ENCODE measurements at places on chromosomes 12 and 14.

DNA sequence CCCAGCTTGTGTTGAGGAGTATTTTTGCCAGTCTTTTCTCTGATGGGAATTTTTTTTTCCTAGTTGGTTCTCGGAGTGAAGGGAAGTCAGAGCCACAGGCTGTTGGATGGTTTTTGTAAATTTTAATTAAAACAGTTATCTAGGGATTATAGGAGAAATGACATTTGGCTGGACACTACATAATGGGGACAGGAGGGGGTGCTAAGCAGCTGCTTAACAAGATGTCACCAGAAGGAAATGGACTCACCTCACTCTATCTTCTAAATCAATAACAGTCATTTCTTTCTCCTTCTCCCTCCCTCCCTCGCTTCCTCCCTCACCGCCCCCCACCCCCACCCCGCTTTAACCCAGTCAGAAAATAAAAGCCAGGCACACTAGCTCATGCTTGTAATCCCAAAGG, 93.4 kb upstream of the TMEM233 start:
- DNase-seq, result no peak

GRCh38 chr14:102500713-102501112, 8.9 kb downstream of the ANKRD9 start:
- DNase-seq, result no peak

GRCh38 chr12:107322063-107322462, 228.7 kb upstream of the CRY1 start:
- no peak for DNase-seq

DNA sequence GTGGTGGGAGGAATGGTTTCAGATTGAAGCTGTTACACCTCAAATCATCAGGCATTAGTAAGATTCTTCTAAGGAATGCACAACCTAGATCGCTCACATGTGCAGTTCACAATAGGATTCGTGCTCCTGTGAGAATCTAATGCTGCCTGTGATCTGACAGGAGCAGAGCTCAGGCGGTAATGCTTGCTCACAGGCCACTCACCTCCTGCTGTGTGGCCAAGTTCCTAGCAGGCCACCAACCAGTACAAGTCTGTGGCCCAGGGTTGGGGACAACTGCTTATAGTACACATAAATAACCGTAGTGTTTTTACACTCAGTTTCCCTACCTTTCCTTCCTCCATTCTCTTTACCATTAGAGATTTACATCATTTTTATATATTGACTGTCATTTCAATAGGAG, 121.4 kb downstream of the SLCO1B3 start:
- no peak for DNase-seq

DNA sequence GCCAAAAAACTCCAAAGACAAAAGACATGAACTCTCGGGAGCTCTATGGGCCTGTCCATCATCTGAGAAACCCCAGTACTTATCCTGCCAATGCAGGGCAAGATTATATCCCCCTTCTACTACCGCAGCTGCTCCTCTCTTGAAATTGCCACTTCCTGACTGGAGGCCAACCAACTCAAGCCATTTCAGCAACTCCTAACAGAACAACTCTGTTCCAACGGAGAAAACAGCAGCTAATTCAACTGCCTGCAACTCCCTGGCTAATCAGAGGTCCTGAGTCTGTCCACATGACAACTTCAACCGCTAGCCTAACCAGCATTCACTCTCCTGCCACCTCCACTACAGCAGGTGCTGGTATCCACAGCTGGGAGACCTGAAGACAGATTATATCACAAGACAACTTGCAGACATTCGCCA, 24.1 kb downstream of the CEP83 start:
- no peak for DNase-seq

DNA sequence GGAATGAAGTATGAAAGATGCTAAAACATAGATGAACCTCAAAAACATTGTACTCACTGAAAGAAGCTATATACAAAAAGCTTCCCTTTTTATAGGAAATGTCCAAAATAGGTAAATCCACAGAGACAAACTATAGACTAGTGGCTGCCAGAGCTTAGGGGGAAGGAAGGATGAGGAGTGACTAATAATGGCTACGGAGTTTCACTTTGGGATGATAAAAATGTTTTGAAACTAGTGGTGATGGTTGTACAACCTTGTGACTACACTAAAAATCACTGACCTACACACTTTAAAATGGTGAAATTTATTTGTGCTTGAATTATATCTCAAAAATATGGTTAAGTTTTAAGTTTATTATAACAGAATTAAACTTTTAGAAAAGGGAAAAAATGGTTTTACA, 37.1 kb upstream of the AMN1 start:
- no peak for DNase-seq

GRCh38 chr12:121138284-121138683, 5.6 kb downstream of the P2RX7 start:
- no peak for DNase-seq

DNA sequence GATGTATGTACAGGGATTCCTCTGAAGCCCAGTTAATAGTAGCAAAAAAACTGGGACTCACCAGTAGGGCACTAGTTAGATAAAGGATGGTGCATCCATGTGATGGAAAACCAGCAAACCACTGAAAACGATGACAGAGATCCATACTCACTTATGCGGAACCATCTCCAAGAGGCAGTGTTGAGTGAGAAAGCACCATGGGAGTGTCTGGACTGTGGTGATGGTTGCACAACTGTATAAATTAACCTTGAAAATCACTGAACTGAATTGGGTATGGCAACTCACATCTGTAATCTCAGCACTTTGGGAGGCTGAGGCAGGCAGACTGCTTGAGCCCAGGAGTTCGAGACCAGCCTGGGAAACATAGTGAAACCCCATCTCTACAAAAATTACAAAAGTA, 53.6 kb upstream of the ZFP36L1 start:
- no peak for DNase-seq

- no peak for DNase-seq
Measured at GRCh38 chr14:61174987-61175386, 106.2 kb downstream of the TMEM30B start.

DNA sequence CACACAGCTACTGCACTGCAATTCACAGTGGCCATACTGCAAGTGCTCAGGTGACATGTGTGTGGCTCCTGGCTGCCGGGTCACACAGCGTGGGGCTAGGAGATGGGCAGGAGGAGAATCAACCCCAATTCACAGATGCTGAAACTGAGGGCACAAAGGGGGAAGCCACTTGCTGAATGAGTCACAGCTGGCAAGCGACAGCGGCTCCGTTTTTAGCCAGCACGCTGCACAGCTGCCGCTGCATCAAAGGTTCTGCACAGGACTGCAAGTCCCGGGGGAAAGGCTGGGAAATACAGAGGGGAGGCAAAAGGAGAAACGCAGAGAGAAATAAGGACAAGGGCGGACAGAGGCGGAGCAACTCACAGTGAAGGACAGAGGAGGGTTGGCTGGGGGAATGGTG, 57.9 kb downstream of the KDM2B start:
- DNase-seq, result no peak

GRCh38 chr12:53777412-53777811, 25.6 kb upstream of the CISTR start:
- no peak for DNase-seq
